NCI-H460 (cell line): ENCODE measurements at places on chromosomes 4 and X.
A peak's percentile ranks its signal among the peaks of the same experiment; 100 is the strongest.

DNA sequence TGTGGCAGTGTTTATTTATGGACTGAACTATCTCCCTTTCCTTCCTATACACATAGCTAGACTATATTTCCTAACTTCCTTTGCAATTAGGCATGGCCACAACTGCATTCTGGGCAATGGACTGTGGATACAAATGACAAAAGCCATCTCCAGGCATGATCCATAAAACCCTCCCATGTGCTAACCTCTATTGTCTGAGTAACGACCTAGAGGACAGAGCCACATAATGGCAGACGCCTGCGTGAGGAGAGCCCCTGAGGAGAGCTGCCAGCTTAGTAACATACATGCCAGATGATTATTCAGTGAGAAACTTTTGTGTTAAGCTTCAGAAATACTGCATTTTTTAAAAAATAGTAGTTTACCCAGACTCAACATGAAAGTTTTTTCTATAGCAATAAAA, 142.9 kb downstream of the ADGRA3 start:
- no peak for DNase-seq

GRCh38 chr4:109928327-109929045, 15.8 kb downstream of the EGF start:
- DNase-seq: no peak

DNA sequence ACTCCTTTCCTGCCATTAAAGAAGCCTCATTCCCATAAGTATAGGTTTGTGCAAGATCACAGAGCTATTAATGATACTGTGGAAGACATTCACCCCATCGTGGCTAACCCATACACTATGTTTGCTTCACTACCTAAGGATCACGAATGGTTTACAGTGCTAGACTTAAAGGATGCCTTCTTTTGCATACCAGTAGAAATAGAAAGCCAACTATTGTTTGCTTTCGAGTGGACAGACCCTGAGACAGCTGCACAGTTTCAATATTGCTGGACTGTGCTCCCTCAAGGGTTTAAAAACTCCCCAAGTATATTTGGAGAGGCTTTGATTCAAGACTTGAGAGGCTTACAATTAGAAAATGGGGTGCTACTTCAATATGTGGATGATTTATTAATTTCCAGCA, 16.0 kb upstream of the PAPSS1 start:
- DNase-seq: no peak

DNA sequence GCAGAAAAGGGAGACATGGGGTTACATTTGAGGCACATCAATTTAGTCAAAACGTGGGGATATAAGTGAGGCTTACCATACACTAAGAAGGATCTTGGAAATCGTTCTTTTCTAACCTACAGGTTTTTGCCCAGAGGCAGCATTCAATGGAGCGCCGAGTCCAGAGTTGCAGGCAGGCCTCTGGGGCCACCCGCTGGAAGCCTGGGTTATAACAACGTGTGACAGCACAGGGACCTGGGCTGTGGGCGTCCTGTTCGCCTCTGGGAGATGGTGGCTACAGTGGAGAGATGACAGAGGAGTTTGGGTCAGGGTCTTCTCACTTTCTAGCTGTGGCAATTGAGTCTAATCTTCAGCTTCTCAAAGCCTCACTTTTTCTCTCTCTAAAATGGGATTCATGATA, 53.9 kb downstream of the ENPP6 start:
- DNase-seq: peak; percentile 28

DNA sequence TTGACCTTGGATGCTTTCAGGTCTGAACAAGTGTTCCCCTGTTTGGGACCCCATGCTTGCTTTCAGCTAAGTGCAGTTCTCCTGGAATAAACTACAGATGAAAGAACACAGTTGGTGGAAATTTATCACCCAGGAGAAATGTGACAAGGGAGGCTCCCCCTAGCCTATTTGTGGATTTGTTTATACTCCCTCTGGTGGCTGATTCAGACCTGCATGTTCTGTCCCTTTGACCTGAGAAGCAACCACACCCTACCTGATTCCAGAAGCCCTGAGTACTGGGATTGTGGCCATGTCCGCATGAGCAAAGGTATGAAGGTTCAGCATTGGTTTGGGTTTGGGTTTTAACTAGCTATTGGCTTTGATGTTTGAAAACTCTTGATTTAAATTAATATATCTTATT, 440.9 kb downstream of the MID1IP1 start:
- DNase-seq: peak; percentile 20

- DNase-seq: no peak
Observed at GRCh38 chrX:22628275-22628674, 355.6 kb downstream of the CBLL2 start.
